ENCODE measurements at places on chromosomes 5 and 9. TPM values are rescaled to one million over a fixed set of nuclear protein-coding genes. Genes with fewer than 3 reads are reported as not detected.
A peak's percentile ranks its signal among the peaks of the same experiment; 100 is the strongest.

- DNase-seq: no peak
These were observed 194.6 kb downstream of the DENND1A start for GRCh38 chr9:123735376-123735775.

DNA sequence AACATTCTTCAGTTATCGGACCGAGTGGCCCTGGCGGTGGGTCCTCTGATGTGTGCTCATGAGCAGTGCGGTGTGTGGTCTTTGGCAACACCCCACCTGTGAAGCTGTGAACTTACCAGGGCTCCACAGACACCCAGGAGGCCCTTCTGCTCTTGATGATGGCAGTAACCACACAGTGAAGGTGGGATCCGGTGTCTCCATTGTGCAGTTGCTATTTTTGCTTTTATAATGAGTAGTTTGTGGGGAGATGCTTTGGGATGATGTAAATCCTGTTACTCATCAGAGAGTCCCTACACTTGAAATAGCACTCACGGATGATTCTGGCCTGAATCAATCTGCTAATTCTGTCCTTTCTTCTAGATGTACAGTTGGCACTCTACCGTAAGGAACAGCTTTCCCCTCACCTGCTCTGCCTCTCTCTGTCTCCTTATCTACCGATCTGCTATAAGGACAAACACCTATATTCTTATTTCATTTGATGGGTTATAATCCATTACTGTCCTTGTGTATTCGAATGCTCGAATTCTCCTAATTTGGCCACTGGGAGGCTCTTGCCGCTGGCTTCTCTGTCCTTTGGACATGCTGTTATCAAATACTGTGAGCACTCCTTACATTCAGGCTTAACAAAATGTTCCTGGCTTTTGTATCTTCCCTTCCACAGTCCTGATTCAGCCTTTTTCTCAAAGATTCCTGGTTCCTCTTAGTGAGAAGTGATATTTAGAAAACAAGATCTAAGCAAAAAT is 20.2 kb downstream of the ATPSCKMT start:
- DNase-seq: peak; percentile 91

NCS1 gene
- total RNA-seq: 35.8 TPM

- no peak for DNase-seq
These were observed 115.4 kb downstream of the HSD17B3 start for GRCh38 chr9:96186591-96187011.

GRCh38 chr5:396531-396961 is 46.4 kb upstream of the EXOC3 start:
- DNase-seq: no peak

DNA sequence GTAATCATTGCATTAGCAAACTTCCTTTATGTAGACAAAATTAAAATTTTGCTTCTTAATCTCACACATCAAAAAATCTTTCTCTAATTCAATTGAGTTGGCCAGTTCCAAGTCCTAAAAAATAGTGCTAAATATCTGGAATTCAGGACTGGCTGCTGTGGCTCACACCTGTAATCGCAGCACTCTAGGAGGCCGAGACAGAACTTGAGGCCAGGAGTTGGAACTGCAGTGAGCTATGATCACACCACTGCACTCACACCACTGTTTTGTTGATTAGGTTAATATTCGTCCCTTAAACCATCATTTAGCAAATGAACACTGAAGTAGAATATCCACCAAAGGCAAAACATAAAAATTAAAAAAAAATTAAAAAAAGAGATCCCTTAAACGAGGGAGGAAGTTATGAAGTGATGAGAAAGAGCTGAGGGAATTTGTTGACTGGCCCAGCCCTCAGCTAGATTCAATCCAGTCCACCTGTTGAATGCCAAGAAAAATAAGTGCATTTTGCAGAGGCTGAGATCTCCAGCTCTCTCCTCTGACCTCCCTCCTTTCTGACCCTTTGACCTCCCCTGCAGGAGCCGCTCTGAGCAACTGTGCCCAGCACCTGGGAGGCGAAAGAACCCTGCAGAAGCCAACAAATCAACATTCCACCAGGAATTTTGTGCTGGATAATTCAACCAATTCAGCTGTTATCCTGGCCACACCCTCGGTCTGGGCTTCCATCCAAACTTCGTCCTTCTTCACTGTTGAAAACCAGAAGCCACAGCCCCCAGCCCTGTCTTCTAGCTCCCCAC is 96.8 kb downstream of the OR2K2 start:
- no peak for DNase-seq

PCDHGB3 gene
- 5.9 TPM for total RNA-seq

- DNase-seq: no peak
These were observed 127.8 kb upstream of the MVB12B start for GRCh38 chr9:126198854-126199253.

PCDHB11 gene
- under 0.01 TPM for total RNA-seq

DNA sequence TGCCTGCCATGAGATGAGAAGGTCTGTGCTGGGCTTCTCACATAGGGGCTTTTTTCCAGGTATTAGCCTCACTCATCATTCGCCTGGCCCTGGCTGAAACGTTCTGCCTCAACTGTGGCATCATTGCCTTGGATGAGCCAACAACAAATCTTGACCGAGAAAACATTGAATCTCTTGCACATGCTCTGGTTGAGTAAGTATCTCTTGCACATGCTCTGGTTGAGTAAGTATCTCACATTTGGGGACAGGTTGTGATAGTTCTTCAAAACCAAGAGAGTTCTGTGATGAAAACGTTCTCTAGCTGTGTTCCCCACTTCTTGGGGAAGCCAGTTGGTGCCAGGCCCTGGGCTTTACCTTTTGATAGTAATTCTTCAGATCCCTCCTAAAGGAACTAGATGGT is 17.4 kb upstream of the IL13 start:
- DNase-seq: no peak

SH3RF2 gene
- 1.1 TPM for total RNA-seq

PTPN3 gene
- 0.72 TPM for total RNA-seq

- no peak for DNase-seq
These were observed 73.8 kb downstream of the MAPKAP1 start for GRCh38 chr9:125633116-125633745.

- DNase-seq: peak; percentile 15
These were observed 20.5 kb downstream of the ADRA1B start for GRCh38 chr5:159936686-159937329.

LCN1 gene
- total RNA-seq: not detected

- no peak for DNase-seq
These were observed 49.4 kb downstream of the GRIN3A start for GRCh38 chr9:101689039-101689438.

RNF183 gene
- not detected for total RNA-seq

- DNase-seq: no peak
These were observed 4.2 kb downstream of the PRR7 start for GRCh38 chr5:177450667-177451424.

CNTNAP3B gene
- 2.2 TPM for total RNA-seq

GRCh38 chr5:55429221-55429612 is 105.5 kb downstream of the PLPP1 start:
- no peak for DNase-seq

PCA3 gene
- total RNA-seq: not detected

EIF4EBP3 gene
- 0.36 TPM for total RNA-seq

- no peak for DNase-seq
These were observed 56.9 kb upstream of the SARDH start for GRCh38 chr9:133795049-133795448.

CCIN gene
- 1.1 TPM for total RNA-seq

DNA sequence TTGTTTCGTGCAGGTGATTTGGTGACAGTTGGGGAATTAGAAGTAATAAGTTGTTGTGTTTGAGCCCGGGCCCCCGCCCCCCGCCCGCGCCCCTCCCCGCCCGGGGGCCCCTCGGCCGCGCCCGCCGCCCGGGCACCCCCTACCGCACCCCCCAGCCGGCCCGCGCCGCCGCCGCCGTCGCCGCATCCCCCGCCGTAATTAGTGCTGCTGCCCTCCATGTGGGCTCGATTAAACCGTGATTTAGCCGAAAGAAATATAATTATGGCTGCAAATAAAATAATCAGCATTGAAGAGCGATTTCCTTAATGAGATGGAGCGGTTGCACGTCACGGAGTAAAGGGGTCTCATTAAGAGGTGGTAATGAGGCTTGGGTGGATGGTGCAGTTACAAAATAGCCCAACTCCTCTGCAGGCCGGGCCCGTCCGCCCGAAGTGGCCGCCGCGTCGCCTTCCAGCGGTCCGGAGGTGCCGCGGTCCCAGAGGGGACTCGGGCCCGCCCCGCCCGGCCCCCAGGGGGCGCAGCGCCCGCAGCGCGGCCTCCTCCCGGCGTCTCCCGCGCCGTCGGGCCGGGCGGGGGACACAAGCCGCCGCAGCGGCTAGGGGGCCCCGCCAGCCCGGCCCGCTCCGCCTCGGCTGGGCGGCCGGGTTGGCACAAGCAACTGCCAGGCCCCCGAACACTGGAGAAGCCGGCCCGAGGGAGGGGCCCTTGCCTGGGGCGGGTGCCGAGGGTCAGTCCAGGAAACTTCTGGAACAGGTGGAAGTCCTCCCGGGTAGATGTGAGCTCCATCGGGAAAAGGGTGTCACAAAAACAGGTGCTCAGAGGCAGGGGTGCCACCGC is 6.9 kb upstream of the OTP start:
- DNase-seq: no peak

DNA sequence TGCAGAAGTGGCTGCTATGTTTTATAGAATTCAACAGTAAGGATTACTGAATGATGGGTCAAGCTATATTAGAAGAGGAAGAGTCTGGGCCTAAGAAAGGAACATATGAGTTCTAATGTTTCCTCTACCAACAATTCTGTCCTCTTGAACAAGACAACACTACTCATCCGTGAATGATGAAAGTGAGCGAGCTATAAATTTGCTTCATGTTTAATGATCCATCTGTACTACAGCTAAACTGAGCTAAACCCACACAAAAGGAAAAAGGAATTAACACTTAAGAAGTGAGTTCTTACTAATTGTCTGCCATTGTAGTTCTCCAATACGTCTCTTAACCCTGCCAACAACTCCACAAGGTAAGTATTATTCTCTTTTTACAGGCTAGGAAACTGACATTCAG is 204.4 kb downstream of the GLIS3 start:
- no peak for DNase-seq

GRCh38 chr9:109383356-109383755 is 62.5 kb upstream of the EPB41L4B start:
- no peak for DNase-seq

DDX46 gene
- 31.9 TPM for total RNA-seq

- no peak for DNase-seq
These were observed 732 bp downstream of the PBX3 start for GRCh38 chr9:125747765-125748445.

GRCh38 chr9:89605465-89606048 is 745 bp downstream of the GADD45G start:
- DNase-seq: peak; percentile 19

DRD1 gene
- 0.18 TPM for total RNA-seq

GRCh38 chr5:72784129-72784528 is 32.3 kb upstream of the TNPO1 start:
- DNase-seq: no peak

SPINK1 gene
- total RNA-seq: not detected

DNA sequence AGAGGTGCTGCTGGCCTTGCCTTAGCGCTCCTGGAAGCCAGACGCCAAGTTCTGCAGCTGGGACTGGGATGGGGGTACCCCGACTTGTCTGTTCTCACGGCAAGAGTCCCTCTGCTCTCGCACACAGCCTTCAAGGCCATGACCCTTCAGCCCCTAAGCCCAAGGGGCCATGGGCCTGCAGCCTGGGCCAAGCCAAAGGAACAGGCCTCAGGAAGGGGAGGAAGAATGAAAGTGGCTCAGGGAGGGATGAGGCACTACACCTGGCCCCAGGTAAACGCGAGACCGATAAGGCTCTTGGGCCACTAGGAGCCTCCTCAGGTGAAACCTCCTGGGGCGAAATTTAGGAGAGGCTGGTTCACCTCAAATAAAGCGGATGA is 3.9 kb downstream of the EBF1 start:
- DNase-seq: no peak

DNA sequence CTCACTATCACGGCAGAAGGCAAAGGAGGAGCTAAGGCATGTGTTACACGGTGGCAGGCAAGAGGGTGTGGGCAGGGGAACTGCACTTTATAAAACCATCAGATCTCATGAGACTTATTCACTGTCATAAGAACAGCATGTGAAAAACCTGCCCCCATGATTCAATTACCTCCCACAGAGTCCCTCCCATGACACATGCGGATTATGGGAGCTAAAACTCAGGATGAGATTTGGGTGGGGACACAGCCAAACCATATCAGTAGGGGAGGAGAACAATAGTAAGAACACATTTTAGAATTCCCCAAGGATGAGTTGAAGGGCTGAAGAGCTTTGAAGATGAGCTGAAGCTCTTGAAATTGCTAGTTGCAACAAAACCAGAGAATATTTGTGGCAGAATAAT is 287.9 kb downstream of the SMARCA2 start:
- no peak for DNase-seq

GRCh38 chr9:1096155-1096964 is 46.2 kb downstream of the DMRT2 start:
- DNase-seq: no peak

GRCh38 chr5:39933061-39933460 is 508.3 kb upstream of the DAB2 start:
- DNase-seq: no peak

DNA sequence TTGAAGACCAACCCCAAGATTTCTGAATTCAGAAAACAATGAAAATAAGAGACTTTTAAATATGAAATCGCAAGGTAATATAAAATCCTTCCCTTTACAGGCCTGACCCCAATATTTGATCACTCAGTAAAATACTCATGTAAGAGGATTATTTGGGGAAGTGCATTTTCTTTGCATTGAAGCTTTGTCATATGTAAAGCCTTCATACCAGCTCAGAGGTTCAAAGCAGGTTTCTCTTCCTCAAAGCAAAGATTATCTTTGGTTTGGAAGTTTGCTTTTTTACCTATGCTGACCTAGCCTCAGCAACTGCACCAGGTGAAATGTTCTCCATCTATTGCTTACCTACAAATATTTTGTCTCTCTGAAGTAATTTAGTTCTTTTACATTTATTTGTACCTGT is 106.5 kb upstream of the PARP8 start:
- DNase-seq: no peak

SLC36A3 gene
- not detected for total RNA-seq

- no peak for DNase-seq
These were observed 82.6 kb downstream of the DOCK2 start for GRCh38 chr5:169719360-169720314.

- DNase-seq: no peak
These were observed 551.6 kb downstream of the PRDM9 start for GRCh38 chr5:24059006-24059405.

ENTPD2 gene
- not detected for total RNA-seq

IRX1 gene
- total RNA-seq: not detected

DNA sequence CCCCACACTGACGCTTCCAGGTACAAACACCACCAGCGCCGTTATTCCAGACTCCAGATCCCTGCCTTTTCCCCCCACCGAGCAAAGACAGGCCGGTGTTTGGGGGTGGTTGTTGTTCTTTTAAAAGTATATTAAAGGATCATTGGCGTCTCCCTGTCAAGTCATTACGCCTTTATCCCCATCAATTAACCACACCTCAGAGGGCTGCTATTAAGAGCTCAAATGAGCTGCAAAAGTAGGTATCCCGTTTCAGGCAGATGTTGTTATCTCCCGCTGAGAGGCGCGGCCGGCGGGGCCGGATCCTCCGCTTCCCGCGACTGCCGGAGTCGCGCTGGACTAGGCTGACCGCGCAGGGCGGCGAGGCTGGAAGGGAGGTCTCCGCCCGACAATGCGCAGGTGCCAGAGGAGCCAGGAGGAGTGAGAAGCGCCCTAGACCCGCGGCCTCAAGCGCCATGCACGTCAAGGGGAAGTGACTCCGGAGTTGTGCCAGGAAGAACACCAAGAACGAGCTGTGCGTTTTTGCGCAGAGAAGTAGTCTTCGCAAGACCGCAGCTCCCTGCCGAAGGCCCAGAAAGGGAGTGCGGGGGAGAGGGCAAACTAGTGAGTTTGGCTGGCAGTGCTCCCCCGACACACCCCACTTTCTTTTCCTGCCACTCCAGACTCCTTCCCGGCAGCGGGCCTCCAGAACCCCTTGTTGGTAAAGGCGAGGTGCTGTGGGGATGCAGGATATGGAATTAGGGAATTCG is 8.2 kb downstream of the NR2F1-AS1 start:
- DNase-seq: no peak

Measured in IMR-90 (cell line).